ENCODE measurements at places on chromosomes 6 and 20.

DNA sequence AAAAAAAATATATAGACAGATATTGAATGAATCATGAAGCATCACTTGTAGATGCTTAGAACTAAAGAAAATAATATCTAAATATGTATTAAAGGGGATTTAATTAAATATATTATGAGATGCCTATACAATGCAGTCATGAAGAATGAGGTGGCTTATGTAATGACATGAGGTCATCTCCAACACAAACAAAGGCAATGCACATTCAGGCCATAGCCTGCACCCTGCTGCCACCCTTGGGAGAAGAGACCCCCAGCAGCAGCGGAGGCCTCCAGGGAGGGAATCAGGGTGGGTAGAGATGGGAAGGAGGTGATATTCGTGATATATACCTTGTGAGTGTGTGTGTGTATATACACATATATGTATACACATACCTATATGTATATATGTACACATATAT lies 26.4 kb upstream of the SSTR4 start:
- no peak for DNase-seq

GRCh38 chr6:57072108-57072507 lies 17.9 kb upstream of the ZNF451 start:
- no peak for DNase-seq

- DNase-seq, result peak; percentile 51
These were observed 45.3 kb downstream of the SMLR1 start for GRCh38 chr6:130872250-130873095.

- DNase-seq, result no peak
These were observed 135.6 kb downstream of the GMPR start for GRCh38 chr6:16374016-16374415.

DNA sequence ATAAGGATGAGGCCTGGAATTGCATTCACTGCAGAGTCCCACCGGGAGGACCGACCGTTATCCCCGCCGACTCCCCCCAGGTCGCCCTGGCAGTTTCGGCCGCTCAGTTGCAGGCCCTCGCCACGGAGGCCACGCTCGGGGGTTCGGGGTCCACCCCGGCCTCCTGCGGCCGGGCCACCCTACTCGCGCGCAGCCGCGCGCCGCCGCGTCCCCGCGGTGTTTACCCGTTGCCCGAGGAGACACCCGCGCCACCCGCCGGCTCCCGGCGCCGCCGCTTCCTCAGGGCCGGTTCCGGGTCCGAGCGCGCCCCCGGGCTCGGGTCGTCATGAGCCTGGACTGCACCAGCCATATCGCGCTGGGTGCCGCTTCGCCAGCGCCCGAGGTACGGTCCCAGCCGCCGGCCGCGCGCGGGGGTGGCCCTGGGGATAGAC lies at the start of gene CCDC170:
Gene CCDC170, plus strand, starts transcription at position 214 of the 431 bp plus-strand sequence. Its CDS starts 112 bp downstream, at position 326.
- no peak for DNase-seq

DNA sequence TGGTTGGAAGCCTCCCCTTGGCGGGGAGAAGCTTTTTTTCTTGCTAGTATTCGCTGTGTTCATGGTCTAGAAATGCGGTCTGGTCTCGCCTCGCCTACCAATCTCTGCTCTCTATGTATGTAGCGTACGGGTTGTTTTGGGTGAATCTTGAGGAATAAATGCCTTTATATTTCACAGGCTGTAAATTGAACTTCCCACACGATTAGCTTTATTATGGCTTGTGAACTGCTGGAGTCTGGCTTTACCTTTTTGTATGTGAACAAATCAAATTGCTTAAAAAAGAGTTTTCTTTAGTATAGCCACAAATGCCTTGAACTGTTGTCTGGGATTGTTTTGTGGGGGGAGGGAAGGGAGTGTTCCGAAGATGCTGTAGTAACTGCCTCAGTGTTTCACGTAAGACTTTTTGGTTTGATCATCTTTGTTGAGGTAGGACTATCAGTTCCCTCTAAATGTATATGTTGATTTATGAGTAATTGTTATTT lies 2.2 kb downstream of the INSM1 start:
- DNase-seq, result no peak

DNA sequence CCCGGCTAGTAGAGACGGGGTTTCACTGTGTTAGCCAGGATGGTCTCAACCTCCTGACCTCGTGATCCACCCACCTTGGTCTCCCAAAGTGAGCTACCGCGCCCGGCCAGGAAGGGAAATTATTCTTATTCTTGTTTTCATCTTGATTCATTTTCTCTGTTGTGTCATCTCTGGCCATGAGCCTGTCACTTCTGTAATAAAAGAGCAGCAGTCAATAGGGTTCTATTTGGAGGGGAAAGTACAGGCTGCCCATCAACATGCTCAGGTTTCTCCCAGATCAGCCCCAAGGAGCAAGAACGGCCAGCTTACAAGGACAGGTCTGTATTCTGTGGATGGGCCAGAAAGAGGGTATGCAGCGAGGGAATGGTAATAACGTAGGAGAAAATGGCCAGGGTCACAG lies 345.0 kb downstream of the PREX1 start:
- DNase-seq, result no peak

- DNase-seq, result no peak
These were observed 25.8 kb upstream of the PTPN1 start for GRCh38 chr20:50484271-50484976.

DNA sequence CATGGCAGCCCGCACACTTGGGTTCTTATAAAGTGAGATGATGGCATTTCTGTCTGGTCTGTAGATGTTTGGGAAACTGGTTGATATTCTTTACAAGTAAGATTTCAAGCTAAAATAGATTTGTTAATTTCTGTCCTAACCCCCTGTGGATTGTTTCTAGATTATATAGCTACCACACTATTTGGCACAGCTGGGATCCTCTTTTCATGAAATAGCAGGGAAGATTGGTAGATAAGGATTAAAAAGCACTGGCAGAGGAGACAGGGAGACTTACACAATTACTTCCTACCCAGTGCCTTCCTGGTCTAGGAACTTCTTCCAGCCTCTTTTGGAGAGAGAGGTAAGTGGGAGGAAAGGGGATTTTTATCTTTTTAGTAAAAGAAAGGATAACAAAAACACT lies 13.2 kb upstream of the ATXN1 start:
- DNase-seq, result no peak

GRCh38 chr6:90249458-90249857 lies 47.2 kb downstream of the BACH2 start:
- no peak for DNase-seq

- DNase-seq, result no peak
These were observed 6.5 kb upstream of the PGBD1 start for GRCh38 chr6:28274888-28275287.
